GM23248 (cell line): ENCODE measurements at places on chromosomes 4 and X. TPM values are rescaled to one million over a fixed set of nuclear protein-coding genes. Genes with fewer than 3 reads are reported as not detected.

DNA sequence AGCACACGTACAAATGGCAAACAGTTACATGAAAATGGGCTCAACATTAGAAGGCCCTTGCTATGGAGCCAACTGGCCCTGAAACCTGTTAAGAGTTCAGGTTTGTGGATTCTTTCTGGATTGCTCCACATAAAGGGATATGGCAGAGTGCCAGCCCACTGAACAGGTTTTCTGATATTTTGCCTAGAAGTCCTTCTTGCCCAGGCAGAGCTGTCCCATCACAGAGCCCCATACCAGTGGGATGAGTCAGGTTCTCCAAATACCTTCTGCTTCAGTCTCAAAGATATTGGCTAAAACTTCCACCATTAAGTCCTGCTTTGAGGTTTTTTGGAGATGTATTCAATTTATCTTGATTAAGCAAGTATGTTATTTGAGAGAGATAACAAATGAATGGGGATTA lies 146.8 kb upstream of the IL1RAPL2 start:
- DNase-seq, result peak; percentile 3

FRMD7 gene
- total RNA-seq, result 0.11 TPM in 1 of 2 replicates, not detected in the other

DNA sequence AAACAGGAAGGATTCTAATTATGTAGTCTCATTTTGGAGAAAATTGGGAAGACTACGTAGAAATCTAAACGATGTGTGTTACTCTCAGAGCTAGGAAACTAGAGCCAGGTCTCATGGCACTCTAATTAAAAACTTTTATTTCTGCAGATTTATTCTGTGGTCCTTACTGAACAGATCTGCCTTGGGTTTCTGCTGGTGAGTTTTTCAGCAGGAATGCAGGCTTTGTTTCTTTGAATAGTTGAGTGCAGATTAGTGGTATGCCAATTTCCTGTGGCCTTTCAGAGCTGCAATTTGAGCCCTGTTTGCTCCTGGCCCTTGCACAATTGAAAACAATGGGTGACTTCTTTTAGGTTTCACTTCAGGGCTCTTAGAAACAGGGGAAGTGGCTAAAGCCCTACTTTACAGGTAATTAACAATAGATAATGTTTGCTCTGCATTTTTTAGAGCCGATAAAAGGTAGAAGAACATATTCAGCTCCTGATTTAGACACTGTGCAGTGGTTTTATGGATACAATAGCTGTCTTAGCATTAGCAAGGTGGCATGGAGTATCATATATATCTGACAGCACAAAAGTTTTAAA lies 21.8 kb downstream of the SPRY1 start:
- DNase-seq, result peak; percentile 90

GC gene
- total RNA-seq, result not detected in 2 replicates

SHISA3 gene
- 0.65 TPM in 1 of 2 replicates, not detected in the other for total RNA-seq
